SHP77 treated with DMSO at 0.1 percent for 48 hours (cell line): ENCODE measurements at places on chromosomes 5 and 9.

- DNase-seq = no peak
Observed at GRCh38 chr5:113382731-113383130, 52.1 kb downstream of the TSSK1B start.

- DNase-seq = no peak
Observed at GRCh38 chr5:1743061-1743768, 56.4 kb downstream of the MRPL36 start.

DNA sequence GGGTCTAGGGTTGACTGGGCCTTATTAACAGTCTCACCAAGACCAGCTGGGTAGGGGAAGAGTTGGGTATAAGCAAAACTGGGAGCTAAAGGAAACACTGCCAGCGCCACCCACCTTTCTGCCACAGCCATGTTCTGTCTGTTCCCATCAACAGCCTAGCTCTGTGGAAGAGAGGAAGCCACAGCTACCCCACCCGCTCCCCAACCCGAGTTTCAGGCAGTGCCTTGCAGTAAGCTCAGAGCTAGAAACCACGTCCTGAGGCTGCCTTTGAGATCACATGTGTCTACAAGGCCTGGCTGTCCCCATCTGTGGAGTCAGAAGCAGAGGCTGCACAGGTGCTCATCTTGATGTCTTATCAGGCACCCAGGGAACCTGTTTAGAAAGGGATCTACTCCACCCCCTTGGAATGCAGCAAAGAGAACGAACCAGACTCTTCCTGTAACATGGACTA lies 15.3 kb downstream of the HNRNPH1 start:
- no peak for DNase-seq

DNA sequence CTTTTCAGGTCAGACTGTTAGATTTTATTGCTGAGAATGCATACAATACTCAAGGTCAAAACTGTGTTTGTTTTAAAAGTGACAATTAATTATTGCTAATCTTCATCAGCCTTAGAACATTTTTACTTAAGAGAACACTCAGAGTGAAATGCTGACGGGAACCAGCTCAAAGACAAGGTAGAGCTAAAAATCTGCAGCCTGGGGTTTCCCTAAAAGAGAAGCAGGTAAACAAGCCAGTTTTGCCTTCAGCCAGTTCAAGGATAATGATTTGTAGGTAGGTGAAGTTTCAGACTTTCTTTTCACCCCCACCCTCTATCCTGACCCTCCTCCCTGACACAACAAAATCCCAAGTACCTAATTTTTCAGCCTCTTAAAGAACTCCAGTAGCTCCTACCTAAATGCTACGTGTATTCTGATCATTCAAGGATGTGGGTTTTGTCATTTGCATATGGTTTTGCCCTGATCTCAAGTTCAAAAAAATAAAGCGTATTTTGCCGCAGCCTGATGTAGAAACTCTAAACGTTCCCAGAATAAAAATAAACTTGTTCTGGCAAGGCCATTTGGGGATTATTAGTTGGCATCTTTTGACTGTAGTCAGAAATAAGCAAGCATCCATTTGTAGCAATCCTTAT lies 407.2 kb downstream of the EFNA5 start:
- DNase-seq = no peak

GRCh38 chr9:86994231-86994630 lies 46.9 kb upstream of the GAS1 start:
- DNase-seq = no peak

DNA sequence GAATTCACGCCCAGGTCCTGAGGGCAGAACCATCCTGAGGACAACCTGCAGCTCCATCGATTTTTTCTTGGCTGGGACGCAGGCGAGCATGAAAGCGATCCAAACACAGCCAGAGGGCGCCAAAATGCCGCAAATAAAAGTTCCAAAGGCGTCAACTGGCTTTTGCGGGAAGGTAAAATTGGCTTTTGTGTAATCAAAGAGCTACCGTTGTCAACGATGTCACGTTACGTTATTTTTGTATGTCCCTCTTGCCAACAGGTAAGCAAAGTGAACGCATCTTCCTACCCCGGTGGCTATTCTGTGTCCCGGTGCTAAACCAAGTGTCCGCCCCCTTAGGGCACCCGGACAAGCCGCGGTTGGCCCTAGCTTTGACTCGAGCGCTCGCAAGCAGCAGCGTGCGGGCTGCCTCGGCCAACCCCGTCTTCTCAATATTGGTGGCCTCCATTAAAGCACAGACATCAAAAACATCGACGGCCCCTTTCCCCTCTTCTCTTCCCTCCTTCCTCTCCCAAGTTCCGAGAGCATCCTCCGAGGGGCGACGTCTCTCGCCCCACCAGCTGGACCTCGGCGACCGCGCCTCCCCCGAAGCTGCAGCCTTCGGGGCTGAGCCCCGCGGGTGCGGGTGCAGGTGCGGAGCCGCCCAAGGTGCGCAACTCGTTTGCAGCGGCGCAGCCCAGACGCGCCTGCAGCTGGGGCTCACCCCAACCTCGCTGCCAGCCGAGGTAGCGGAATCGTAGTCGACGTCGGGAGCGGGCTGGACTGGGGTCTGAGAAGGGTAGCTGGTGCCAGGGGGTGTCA lies 1.1 kb upstream of the BASP1 start:
- peak; percentile 28 for DNase-seq

GRCh38 chr5:34501016-34501415 lies 155.1 kb upstream of the RAI14 start:
- DNase-seq = no peak

DNA sequence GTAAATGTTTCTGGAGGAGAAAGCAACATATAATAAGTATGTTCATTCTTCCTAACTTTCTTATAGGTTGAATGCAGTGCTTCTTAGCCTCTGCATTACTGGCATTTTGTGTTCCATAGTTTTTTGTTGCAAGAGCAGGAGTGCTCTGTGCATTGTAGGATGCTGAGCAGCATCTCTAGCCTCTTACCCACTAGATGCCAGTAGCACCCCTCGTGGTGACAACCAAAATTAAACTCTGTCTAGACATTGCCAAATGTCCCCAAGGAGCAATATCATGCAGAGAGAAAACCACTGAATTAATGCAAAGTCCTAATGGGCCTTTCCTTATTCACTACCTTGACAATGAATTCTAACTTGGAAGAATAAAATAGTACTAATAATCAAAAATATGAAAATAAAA lies 147.0 kb downstream of the GLIS3 start:
- no peak for DNase-seq

DNA sequence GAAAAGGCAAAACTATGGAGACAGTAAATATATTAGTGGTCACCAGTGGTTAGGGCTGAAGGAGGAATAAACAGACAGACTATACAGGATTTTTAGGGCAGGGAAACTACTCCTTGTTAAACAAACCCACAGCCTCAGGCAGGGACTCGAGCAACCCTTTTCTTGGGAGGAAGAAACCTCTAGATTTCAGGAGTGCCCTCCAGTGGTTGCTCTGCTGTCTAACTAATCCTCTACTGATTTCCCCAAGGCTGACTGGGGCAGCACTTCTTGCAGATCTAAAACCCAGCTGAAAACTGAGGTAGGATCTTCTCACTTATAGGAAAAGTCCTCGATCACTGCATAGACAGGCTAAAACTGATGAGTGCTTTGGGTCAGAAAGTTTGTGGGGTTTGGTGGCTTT lies 176.8 kb downstream of the ISOC1 start:
- no peak for DNase-seq

- no peak for DNase-seq
Observed at GRCh38 chr5:177233206-177233605, 70.3 kb downstream of the RAB24 start.

DNA sequence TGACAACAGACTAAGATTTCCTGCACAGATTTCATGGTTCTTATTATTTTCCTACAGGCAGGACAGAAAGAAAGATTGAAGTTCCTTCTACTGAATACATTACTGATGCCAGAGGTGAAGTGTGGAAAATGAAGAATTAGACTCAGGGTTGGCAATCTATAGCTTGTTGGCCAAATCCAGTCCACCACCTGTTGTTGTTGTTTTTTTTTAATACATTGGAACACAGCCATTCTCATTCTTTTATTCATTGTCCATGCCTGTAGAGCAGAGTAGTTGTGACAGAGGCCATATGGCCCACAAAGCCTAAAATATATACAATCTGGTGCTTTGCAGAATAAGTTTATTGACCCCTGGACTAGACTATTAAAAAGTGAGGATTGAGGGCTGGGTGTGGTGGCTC lies 5.8 kb upstream of the PLPPR1 start:
- DNase-seq = no peak

DNA sequence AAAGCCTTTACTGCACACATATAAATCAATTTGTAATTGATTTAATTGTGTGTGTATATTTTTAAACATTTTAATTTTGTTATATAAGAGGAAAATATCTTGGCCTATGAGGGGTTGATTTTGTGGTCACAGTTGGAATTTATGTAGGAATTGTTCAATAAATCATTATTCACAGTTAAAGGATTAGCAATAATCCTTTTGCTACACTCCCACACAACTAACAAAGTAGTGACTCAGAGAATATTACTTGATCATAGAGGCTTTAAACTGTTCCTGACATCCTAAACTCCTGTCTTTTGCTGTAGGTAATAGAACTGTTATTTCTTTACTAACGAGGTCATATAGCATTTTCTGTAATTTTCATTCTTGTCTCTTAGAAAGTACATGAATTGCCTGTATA lies 95.5 kb downstream of the ZCCHC7 start:
- DNase-seq = no peak

DNA sequence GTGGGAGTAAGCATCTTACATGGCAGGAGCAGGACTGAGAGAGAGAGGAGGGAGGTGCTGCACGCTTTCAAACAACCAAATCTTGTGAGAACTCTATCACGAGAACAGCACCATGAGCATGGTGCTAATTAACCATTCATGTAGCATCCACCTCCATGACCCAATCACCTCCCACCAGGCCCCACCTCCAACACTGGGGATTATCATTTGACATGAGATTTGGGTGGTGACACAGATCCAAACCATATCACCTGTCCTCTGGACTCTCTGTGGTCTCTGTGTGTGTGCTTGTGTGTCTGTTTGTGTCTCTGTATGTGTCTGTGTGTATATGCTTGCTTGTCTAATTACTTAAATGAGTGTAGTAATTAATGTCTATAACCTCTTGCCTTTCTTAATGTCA lies 31.1 kb downstream of the SEC61B start:
- no peak for DNase-seq

DNA sequence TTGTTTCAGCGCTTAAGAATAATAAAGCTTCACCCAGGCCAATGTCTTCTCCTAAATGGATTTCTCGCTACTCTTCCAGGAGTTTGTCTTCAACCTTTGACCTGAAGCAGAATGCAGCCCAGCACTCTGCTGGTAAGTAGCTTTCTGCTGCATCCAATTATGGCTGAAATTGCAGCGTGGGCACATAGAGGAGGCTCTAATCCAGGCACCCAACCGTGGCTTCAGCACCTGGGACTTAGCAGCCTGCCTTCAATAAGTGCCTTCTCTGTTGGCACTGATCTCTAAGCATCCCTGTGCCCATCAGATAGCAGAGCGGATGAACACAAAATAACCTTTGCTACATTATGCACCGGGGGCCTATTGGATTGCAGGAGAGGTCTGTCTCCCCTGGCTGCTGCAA lies 105.2 kb downstream of the TRIM32 start:
- DNase-seq = no peak

GRCh38 chr5:53397845-53398244 lies 82.6 kb upstream of the FST start:
- no peak for DNase-seq

DNA sequence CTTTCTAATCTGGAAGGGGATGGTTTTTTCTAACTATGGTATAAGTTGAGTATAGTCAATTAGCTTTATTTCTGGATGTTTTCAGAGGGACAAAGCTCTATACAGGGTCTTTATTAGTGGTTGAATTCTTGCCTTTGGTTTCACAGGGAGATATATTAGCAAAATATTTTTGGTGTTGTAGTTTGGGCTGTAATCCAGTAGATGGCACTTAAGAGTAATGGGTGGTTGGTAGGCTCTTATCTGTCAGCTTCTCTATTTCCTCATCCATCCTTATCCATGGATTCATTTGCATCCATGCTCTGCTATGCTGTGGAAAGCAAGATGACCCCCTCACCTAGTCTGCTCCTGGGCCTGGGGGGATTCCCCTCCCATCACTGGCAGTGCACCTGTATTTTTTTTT lies 363.6 kb upstream of the CYLC2 start:
- DNase-seq = peak; percentile 39

- no peak for DNase-seq
Observed at GRCh38 chr5:161548487-161549094, 2.1 kb upstream of the GABRB2 start.

DNA sequence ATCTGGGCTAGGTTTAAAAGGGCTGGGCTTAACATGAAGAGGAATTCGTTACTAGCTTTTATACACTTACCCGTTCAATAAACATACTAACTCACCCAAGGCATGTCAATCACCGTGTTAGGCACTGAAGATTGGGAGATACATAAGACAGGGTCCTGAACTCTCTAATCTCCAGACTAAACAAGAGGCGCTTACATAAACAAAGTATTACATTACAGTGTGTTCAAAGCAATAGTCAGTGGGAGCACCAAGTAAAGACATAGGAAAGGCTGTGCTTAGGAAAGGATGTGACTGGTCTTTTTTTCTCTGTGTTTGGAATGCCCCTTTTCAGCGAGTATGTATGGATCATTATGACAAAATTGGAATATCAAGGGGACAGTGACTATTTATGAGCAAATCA lies 203.6 kb upstream of the ADRA1B start:
- no peak for DNase-seq

DNA sequence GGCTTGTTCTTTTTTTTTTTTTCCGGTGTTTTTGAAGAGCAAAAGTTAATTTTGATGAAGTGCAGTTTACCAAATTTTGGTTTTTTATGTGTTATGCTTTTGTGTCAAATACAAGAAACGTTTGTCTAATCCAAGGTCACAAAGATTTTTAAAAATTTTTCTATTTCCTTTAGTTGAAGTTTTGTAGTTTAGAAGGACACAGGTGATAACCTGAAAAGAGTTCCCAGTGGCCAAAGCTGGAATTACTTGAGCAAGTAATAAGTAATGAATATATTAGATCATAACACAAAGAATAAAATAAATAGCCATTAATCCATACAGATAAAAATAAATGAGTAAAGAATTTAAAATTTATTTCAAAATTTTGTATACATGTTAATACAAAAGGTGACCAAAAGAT lies 71.5 kb downstream of the FCHO2 start:
- DNase-seq = no peak

DNA sequence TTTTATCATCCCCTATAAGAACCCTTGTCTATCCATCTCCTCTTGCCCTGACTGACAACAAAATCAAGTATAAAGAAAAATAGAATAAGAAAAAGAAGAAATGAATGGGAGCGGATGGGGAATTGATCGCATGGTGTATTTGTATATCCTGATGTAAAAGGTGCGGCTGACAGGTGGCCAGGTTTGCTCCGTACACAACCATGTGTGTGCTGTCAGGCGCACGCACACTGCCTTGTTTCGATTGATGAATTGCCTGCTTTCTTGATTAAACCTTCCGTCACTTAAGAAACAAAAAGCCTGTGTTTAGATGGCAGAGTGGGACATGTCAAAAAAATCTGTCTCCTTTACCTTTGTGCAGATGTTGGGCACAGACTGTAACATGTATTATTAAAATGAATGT lies 102.6 kb downstream of the MVB12B start:
- no peak for DNase-seq

DNA sequence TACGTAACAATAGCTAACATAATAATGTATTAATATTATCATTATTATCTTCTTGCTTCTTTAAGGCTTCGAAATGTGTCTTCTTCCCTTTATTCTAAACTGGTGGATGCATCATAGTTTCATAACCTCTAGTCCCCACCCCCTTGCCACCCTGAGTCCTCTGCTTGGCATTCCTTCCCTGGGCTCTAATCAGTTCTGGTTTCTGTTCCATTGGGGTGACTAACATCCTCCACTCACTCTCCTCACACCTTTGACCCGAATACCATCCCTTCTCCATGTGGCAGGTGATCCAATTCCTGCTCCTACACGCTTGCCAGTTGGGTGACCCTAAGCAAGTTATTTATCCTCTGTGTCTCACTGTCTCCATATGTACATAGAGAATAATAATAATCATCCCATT lies 286.1 kb downstream of the TRPM3 start:
- DNase-seq = no peak
